ENCODE measurements at places on chromosomes 5 and 9. TPM values are rescaled to one million over a fixed set of nuclear protein-coding genes. Genes with fewer than 3 reads are reported as not detected.

The GNAQ gene
- polyA plus RNA-seq, result 29.4 TPM

The CCDC107 gene
- 21.0 TPM for polyA plus RNA-seq

The QRFP gene
- polyA plus RNA-seq, result 0.35 TPM

The LCN6 gene
- polyA plus RNA-seq, result not detected

The PCDHGB5 gene
- polyA plus RNA-seq, result 4.1 TPM

The VLDLR gene
- polyA plus RNA-seq, result 23.2 TPM

The SLC25A2 gene
- polyA plus RNA-seq, result not detected

The SLC36A2 gene
- 0.49 TPM for polyA plus RNA-seq

The PCDHB16 gene
- 3.9 TPM for polyA plus RNA-seq

The UQCRQ gene
- 172 TPM for polyA plus RNA-seq

The CPLANE1 gene
- 17.8 TPM for polyA plus RNA-seq

The SPINK14 gene
- not detected for polyA plus RNA-seq

The SLC27A6 gene
- 0.34 TPM for polyA plus RNA-seq

The SLC6A3 gene
- not detected for polyA plus RNA-seq

The SOHLH1 gene
- polyA plus RNA-seq, result 0.13 TPM

The RNF183 gene
- not detected for polyA plus RNA-seq

The GAS1 gene
- polyA plus RNA-seq, result 63.8 TPM

The DMRT3 gene
- polyA plus RNA-seq, result not detected

The PRDM9 gene
- not detected for polyA plus RNA-seq

The F2RL2 gene
- 0.25 TPM for polyA plus RNA-seq

The BTNL3 gene
- not detected for polyA plus RNA-seq

The PCDHA13 gene
- polyA plus RNA-seq, result 0.21 TPM

The OR1L1 gene
- not detected for polyA plus RNA-seq

The SPATA31E1 gene
- not detected for polyA plus RNA-seq

The PKN3 gene
- 8.6 TPM for polyA plus RNA-seq

The LHX3 gene
- not detected for polyA plus RNA-seq

The CCL28 gene
- polyA plus RNA-seq, result 0.17 TPM

The CSF2 gene
- polyA plus RNA-seq, result not detected

The SLC36A3 gene
- polyA plus RNA-seq, result not detected

The TMCO6 gene
- 11.0 TPM for polyA plus RNA-seq

The C5orf52 gene
- not detected for polyA plus RNA-seq

The MVB12B gene
- polyA plus RNA-seq, result 21.2 TPM

The PLEKHG4B gene
- 0.39 TPM for polyA plus RNA-seq

The TIFAB gene
- polyA plus RNA-seq, result 0.35 TPM

The FUT7 gene
- 0.10 TPM for polyA plus RNA-seq

The EQTN gene
- not detected for polyA plus RNA-seq

The TMEM232 gene
- 1.0 TPM for polyA plus RNA-seq

The IARS1 gene
- 64.0 TPM for polyA plus RNA-seq

The ACOT12 gene
- not detected for polyA plus RNA-seq

The VPS13A gene
- polyA plus RNA-seq, result 19.3 TPM

The HAPLN1 gene
- polyA plus RNA-seq, result 0.41 TPM

The GAPVD1 gene
- polyA plus RNA-seq, result 21.2 TPM

The STK32A gene
- polyA plus RNA-seq, result 0.49 TPM

The SUSD3 gene
- 2.2 TPM for polyA plus RNA-seq

The THBS4 gene
- polyA plus RNA-seq, result 116 TPM

The ZNG1C gene
- polyA plus RNA-seq, result 8.2 TPM

The CD72 gene
- 2.6 TPM for polyA plus RNA-seq

The SLC34A3 gene
- 1.8 TPM for polyA plus RNA-seq

The FOXI1 gene
- not detected for polyA plus RNA-seq

The C9orf40 gene
- polyA plus RNA-seq, result 6.7 TPM

The TMOD1 gene
- polyA plus RNA-seq, result 145 TPM

The DDX4 gene
- polyA plus RNA-seq, result 0.23 TPM

The SLCO4C1 gene
- 4.4 TPM for polyA plus RNA-seq

The PCDHGA5 gene
- polyA plus RNA-seq, result 2.6 TPM

The PDE6A gene
- polyA plus RNA-seq, result 0.09 TPM

The SPINK13 gene
- polyA plus RNA-seq, result 0.45 TPM
